Stimulated activated CD8-positive, alpha-beta memory T cell treated with anti-CD3 and anti-CD28 coated beads, Interleukin-4, amount 100 ng/mL, for 1 hour (primary cell): ENCODE measurements at places on chromosomes 1 and 21.

DNA sequence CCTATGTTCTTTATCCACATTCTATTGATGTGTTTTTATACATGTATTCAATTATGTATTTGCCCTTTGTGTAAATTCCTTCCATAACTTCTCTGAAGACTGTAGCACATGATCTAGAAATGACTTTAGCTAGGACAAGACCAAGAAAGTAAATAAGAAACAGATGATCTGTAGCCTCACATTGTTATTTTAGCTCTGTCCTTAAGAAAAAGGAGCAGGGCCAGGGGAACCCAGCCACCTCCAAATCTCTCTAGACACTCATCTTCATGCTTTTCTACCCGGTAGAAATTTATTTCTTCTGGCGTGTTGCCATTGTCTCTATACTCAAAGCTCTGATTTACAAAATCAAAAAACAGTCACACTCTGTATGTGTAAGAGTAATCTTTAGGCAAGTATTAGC lies 27.1 kb downstream of the CDC7 start:
- no peak for DNase-seq

- DNase-seq: no peak
Measured at GRCh38 chr1:95139039-95139438, 21.9 kb downstream of the TLCD4 start.

DNA sequence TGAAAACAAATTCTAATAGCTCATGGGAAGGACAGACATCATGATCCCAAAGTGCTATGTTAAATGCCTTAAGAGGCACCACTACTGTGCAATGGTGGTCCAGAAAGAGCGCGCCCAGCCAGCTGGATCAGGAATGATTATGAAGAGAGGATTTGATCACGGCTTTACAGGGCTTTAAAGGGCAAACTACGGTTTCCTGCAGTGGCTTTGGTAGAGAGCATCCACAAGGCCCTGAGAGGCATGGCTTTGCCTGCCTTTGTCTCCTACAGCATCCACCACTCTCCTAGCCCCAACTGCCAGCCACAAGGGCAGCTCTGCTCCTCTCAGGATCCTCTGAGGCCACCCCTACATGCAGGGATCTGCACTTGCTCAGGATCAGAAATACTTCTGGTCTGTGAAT lies 40.7 kb downstream of the ZNF281 start:
- DNase-seq: no peak

- no peak for DNase-seq
Measured at GRCh38 chr1:27713139-27713725, 12.5 kb upstream of the FAM76A start.

- no peak for DNase-seq
Measured at GRCh38 chr1:101081496-101082488, 56.2 kb upstream of the DPH5 start.

DNA sequence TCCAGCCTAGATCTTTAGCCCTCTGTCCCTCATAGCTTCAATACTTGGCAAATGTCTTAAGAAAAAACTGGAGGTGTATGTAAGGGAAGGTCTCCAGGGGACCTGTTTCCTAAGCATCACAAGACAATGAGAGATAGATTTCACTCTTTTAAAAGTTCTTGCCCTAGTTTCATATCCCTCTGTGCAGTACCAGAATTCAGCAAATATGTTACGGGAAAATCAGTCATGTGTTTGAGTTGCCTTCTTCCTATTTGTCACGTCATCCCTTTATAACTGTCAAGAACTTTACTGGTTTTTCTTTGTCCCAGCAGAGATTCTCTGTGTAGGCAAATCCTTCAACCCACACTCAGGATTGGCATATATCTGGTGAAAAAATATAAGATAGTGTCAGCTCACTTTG lies 32.3 kb downstream of the DNASE2B start:
- DNase-seq: no peak

- no peak for DNase-seq
Measured at GRCh38 chr1:89736937-89737733, 83.7 kb upstream of the LRRC8D start.

- no peak for DNase-seq
Measured at GRCh38 chr1:59018860-59019259, 235.0 kb upstream of the JUN start.

GRCh38 chr1:38870996-38871395 lies 2.2 kb downstream of the MYCBP start:
- DNase-seq: no peak

DNA sequence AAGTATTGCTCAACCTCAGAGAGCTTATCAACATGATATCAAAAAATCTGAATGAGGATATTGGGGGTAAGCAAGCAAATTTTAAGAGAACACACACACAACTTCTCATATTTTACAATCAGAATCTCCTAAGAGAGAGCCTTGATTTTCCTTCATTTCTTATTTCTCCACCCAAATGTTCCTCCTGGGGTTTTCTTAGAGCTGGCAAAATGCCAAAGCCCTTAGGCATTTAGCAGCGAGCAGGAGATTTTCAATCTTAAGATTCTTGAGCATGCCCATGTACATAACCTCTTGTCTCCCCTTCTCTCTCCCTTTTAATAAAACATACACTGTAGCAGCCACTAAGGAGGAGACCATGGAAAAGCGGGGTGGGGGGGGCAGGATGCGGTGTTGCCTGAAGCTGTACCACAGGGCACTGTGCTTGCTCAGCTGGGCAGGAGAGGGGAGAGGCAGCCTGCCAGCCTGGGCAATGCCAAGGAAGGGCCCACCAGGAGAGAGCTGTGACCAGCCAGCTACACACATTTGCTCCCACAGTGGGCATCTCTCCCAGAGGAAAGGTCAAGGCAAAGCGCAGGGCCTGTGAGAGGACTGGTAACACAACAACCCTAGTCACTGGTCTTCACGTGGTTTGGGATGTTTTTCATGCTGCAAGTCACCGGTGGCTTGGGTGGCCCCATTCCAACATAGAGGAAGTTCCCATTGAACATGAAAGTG lies 4.3 kb downstream of the BRINP2 start:
- no peak for DNase-seq

DNA sequence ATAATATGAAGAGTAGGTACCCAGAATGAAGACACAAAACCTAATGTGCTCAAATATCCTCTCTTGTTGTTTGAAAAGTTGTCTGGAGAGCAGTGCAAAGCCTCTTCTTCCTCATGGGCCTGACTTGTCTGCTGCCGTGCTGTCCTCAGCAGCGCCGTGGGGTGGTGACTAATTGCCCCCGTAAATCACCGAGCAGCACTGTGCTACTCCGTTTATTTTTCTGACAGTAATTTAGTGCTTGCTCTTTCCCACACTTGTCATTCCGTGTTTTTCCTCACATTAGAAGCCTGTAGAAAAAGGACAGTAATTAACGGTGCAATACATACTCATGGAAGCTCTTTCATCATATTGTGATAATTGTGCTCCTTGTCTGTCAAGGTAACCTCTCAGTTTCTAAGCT lies 114.8 kb upstream of the BARHL2 start:
- DNase-seq: no peak

GRCh38 chr21:21968810-21969209 lies 970.6 kb downstream of the NCAM2 start:
- DNase-seq: no peak

DNA sequence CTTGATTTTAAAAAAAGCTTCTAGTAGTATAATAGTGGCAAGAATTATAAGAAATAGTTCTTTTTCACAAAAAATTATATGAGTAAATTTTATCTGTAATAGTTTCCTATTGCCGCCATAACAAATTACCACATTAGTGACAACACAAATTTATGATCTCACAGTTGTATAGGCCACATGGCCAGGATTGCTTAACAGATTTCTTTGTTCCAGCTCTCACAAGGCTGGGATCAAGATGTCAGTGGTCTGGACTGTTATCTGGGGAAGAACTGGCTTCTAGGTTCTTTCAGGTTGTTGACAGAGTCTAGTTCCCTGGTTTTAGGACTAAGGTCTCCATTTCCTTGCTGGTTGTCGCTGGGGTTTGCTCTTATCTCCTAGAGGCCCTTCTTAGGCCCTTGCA lies 236.4 kb downstream of the USP25 start:
- no peak for DNase-seq

- DNase-seq: no peak
Measured at GRCh38 chr1:226973898-226974543, 33.9 kb downstream of the COQ8A start.

- DNase-seq: no peak
Measured at GRCh38 chr1:155909894-155910293, 1.3 kb downstream of the RIT1 start.

- no peak for DNase-seq
Measured at GRCh38 chr1:182709225-182709764, 24.9 kb upstream of the RGS8 start.

DNA sequence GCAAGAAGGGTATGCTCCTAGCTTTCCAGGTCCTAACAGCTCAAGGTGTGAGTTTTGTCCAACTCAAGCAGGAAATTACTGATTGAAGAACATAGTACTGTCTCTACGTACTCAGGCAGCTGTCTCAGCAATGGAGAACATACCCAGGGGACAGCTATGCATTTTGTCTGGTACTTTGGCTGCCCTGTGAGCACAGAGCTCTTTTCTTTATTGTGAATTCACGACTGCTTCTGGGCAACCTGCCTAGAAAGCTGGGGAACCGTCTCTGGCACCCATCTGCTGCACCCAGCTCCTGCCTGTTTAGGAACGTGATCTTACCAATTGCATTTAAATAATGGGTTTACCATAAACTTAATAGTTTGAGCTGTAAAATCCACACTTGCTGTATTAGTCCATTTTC lies 258.1 kb downstream of the HHAT start:
- no peak for DNase-seq

GRCh38 chr1:172897738-172898137 lies 153.0 kb downstream of the TNFSF18 start:
- no peak for DNase-seq

- peak; percentile 72 for DNase-seq
Measured at GRCh38 chr1:12179111-12179519, 12.3 kb downstream of the TNFRSF1B start.

GRCh38 chr1:201215531-201216357 lies 25.1 kb downstream of the IGFN1 start:
- no peak for DNase-seq

GRCh38 chr1:170460414-170461155 lies 71.4 kb upstream of the GORAB start:
- DNase-seq: no peak

GRCh38 chr1:175127565-175127964 lies 59.9 kb downstream of the TNN start:
- DNase-seq: no peak

GRCh38 chr1:102546251-102546650 lies 549.5 kb upstream of the OLFM3 start:
- no peak for DNase-seq

- no peak for DNase-seq
Measured at GRCh38 chr1:52096216-52096615, 40.1 kb downstream of the BTF3L4 start.

DNA sequence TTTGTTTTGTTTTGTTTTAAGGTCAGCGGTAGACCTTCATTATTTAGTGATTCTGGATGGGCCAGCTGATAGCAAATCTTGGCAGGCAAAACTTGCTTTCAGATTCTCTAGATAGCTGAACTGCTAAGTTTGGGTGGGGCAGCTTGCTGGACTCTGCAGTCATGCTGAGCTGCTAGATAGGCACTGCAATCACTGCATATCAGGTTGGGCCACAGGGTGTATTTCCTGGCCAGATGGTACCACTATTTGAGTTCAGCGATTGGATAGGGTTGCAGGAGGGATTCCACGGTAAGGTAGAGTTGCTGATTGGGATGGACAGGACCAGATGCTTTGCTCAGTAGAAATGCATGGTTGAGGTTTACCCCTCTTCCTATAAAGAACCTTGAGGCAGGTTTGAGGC lies 579.3 kb upstream of the ADGRL4 start:
- no peak for DNase-seq

GRCh38 chr1:215637041-215637573 lies 70.0 kb downstream of the KCTD3 start:
- DNase-seq: no peak

DNA sequence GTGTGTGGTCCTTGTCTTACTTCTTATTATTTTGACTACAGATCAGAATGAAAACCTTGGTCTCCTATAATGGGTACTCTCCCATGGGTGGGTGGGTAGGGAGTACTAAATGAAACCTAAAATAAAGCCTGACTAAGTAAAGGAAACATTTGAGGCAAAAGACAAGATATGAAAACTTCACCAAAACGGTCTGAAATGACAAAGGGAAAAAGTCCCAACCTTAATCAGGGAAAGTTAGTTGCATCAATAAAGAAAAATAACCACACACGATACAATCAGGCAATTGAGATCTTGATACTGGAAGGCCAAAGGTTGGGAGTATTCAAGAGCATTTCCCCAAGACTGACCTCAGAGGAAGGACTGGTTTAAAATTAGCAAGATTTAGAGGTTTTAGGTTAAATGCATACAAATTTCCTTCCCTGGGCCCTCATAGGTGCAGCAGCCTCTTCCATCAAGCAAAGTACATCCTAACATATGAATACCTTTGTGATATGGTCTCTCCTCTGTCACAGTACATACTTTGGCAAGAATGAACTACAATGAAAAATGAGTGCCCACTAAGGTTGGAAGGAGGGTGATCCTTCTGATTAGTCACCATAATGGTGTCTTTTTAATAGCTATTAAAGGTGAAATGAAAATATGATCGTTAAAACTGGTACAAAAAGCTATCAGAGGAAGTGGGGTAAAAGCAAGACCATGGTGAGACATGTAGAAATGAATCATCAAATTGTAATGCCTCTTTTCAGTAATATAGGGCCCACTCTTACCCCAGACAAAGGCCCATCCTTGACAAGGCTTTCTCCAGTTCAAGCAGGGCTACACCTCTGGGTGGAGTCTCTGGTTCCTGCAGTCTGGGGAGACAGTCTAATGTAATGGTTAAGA lies 15.3 kb upstream of the TNFSF4 start:
- no peak for DNase-seq

GRCh38 chr1:7670334-7671145 lies 100.6 kb upstream of the VAMP3 start:
- DNase-seq: no peak

DNA sequence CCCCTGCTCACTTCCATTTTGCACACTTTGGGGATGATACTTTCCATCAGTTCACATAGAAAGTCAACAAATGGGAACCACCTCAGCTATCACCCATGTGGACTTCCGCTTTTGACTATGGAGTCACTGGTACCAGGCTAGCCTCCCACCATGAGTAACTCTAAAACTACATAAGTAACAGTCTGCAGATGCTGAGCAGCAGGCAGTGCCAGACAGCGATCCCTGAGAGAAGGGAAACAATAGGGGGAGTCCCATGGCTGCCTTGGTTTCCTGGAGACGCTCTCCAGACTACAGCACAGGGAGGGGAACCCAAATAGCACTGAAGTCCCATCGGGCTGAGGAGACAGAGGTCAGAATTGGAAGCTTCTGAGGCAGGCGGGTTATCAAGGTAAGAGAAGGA lies 2.8 kb upstream of the TFF2 start:
- no peak for DNase-seq
